ENCODE measurements at places on chromosomes 12 and 14.

DNA sequence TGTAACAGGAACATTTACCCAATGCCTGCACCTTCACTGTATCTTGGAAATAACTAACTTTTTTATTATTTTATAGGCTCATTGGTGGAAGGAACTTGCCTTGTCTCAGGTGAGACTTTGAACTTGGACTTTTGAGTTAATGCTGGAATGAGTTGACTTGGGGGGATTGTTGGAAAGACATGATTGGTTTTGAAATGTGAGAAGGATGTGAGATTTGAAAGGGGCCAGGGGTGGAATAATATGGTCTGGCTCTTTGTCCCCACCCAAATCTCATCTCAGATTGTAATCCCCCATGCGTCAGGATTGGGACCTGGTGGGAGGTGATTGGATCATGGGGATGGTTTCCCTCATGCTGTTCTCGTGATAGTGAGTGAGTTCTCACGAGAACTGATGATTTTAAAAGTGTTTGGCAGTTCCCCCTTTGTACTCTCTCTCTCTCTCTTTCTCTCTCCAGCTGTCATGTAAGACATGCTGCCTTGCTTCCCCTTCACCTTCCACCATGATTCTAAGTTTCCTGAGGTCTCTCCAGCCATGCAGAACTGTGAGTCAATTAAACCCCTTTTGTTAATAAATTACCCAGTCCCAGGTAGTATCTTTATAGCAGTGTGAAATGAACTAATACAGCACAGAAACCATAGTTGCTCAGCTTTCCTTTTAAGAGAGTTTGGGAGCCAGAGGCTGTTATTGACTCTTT, 244.1 kb downstream of the BTG1 start:
- DNase-seq: no peak

DNA sequence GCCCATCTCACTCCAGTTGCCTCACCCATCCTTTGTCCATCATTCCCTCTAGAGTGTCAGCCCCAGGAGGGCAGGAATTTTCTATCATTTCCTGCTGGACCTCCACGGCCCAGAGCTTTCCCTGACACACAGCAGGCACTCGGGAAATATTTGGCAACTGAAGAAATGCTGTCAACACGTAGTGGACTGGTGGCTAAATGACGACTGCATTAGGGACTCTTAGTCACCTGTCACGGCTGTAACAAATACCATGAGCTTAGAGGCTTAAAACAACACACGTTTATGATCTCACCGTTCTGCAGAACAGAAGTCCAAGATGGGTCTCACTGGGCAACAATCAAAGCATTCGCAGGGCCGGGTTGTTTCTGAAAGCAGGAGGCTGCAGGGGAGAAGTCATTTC, 91.3 kb downstream of the PHETA1 start:
- DNase-seq: no peak

DNA sequence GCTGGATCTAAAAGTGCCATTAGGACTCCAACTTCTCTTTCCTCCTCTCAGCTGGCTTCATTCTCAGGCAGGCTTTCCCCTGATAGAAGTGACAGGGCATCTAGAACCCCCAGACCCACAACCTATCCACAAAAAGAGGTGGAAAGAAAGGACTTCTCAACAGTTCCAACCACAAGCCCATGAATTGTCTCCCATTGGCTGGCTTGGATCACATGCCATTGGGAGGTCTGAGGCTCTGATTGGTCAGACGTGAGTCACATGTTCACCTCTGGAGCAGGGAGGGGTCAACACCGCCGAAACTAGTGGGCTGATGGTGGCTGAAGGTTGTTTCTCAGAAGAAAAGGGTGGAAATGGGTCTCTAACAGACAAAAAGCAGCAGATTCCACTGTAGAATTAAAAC, 47.2 kb downstream of the DRAM1 start:
- no peak for DNase-seq

DNA sequence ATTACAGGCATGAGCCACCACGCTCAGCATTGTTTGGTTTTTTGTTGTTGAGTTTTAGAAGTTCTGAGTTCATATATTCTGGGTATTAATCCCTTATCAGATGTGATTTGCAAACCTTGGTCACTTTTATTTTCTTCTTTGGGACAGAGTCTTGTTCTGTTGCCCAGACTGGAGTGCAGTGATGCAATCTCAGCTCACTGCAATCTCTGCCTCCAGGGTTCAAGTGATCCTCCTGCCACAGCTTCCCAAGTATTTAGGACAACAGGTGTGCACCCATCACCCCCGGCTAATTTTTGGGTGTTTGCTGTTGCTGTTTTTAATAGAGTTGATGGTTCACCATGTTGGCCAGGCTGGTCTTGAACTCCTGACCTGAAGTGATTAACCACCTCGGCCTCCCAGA, 11.8 kb downstream of the USP30 start:
- no peak for DNase-seq

DNA sequence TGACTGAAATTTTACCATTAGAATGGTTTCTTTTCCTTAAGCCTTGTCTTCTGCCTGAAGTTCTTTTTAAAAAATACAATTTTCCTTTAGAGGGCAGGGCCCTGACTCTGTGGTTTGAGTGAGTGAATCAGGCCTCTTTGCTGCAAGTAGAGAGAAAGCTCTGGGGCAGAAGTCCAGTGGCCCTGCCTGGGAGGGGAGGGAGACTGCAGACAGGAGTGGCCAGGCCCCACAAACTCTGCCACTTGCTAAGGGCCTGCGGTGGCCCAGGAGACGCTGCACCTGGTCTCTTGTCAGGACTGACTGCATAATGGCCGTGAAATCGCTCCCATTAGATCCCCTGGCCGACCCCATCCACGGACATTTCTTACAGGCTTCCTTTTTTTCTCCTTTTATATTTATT, 25.5 kb downstream of the TSPAN11 start:
- DNase-seq: no peak

DNA sequence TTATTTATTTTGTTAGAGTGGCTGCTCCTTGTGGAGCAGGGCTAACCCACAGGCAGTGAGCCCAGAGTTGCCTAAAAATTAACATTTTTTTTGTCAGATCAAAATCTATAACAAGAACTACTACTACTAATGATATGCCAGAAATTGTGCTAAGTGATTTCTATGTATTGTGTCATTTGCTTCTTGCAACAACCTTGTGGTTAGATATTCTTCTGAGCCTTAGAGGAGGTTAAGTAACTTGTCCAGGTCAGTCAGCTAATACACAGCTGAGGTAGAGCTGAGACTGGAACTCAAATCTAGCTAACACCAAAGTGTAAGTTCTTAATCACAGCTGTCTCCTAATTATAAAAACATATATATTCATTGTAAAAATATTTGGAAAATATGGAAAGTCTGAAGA, 29.8 kb downstream of the CFL2 start:
- DNase-seq: no peak

DNA sequence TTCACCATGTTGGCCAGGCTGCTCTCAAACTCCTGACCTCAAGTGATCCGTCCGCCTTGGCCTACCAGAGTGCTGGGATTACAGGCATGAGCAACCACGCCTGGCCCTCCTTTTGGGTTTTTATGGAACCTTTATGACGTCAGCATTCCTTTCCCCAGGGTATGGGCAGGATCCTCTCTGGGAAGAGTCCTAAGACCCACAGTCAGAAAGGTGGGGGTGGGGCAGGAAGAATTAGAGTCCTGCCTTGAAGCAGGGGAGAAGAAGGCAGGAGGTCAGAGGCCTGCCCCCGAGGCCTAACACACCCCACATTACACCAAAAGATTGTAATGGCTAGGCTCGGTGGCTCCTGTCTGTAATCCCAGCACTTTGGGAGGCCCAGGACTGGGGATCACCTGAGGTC, 30.8 kb upstream of the CDK17 start:
- no peak for DNase-seq

GRCh38 chr14:24848102-24848790, 201.7 kb downstream of the STXBP6 start:
- DNase-seq: no peak

DNA sequence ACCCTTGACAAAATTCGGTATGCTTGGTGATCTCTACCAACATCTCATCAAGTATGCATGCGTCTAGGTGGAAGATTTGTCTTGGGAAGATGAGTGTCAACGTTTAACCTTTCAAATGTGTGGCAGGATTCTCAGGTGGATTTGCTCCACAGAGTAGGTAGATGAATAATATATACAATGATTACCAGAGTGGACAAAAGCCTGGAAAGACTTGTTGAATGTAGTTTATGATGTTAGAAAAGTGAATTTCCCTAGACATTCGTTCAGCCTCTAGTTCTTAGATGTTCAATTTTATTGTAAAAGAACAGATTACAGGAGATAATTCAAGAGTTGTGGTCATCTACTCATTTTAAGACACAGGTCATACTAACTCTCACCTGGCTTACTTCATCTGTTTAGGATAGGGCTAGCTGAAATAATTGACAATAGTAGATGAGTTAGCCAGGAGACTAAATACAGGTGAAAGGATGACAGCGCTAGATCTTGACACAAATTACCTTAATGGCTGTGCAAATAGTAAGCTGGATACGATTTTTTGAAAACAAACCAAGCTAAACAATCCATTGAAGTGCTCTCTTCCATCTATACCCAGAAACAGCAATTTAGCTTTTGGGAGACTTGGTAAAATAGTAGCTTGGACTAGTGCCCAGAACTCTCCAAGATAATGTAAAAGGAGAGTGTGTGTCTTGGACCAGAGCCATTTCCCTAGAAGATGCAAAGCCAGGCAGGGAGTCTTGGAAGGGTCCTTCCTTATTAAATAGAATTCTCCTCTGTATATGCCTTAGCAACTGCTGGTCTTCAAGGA, 168.0 kb downstream of the DACT1 start:
- DNase-seq: peak; percentile 95

DNA sequence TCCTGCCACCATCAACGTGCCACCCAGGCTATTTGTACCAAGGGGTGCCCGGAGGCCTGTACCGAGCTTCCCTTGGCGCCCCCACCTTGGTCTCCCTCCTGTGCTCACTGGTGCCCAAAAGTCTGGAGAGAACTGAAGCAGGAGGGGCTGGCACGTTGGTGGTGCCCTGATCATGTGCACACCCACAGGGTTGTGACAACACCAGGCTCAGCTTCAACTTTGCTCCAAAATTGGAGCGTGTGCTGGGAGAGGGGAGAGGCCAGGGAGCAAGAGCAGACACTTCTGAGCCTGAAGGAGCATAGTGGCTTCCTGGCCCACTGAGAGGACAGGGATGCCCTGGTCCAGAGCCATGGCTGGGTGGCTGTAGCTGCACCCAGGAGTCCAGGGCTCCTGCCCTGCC, 13.0 kb upstream of the LPCAT3 start:
- DNase-seq: no peak

DNA sequence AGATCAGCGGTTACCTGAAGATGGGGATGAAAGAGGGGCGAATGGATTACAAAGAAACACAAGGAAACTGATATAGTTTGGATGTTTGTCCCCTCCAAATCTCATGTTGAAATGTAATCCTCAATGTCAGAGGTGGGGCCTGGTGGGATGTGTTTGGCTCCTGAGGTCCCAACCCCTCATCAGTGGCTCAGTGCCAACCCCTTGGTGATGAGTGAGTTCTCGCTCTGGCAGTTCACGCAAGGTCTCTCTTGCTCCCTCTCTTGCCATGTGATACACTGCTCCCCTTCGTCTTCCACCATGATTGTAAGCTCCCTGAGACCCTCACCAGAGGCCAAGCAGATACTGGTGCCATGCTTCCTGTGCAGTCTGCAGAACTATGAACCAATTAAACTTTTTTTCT, 28.0 kb downstream of the ITGA7 start:
- no peak for DNase-seq

DNA sequence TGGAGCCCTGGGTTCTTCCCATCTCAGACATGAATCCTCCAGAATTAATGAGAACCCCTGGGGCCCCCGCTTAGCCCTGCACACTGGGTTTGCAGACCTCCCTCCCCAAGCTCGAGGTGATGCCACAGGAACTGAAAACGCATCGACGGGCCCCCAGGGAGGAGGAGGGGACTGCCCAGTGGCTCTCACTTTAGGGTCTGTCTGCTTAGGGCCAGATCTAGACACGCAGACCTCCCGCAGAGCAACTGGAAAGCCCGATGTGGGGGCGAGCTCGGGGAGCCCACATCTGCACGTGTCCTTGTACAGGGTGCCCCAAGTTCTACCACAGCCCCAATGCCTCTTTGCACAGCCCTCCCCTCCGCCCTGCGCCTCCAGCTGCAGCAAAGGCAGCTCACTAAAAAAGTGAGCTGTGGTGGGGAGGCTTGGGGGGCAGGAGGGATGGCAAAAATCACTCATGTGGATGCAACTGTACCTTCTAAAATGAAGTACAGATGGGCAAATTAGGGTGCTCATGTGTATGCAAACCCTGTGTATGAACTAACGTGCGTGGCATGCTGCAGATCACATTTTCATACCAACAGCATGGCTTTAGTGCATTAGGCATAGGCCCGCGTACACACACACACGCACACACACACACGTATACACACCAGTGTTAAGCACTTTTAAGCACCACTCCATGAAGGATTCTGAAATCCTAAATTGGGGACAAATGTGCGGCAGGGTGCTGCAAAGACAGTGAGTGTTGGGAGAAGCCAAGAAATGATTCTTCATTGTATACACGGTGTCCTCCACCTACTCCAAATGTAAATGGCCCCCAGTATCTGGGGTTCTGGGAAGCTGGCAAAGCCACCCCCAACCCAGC, 99.9 kb upstream of the MAP1LC3B2 start:
- no peak for DNase-seq

- no peak for DNase-seq
Observed at GRCh38 chr14:89182326-89182725, 234.7 kb downstream of the FOXN3 start.

DNA sequence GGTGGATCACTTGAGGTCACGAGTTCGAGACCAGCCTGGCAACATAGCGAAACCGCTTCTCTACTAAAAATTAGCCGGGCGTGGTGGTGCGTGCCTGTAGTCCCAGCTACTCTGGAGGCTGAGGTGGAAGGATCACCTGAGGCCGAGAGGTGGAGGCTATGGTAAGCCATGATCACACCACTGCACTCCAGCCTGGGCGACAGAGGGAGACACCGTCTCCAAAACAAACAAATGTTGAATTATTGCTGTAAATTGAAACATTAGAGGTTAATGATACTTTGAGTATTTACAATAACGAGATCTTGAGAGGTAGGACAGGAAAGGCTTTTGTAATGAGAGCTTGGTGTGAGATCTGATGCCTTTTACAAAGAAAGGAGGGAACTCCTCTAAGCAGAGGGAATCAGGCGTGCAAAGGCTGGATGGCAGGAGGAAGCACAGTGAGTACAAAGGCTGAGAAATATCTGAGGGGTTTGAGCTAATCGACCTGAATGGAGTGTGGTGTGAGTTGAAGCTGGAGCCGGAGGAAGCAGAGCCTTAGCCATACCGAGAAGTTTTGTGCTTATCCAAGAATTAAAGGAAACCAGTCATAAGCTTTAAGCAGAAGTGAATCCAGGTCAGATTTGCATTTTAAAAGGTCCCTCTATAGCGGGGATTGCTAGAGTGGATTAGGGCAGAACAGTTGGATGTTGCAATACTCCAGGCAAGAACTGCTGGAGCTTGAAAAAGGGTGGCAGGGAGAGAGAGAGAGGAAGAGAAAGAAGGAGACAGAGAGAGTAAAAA, 1.1 kb downstream of the RHNO1 start:
- DNase-seq: no peak

- no peak for DNase-seq
Observed at GRCh38 chr12:96743606-96744005, 163.5 kb upstream of the NEDD1 start.

DNA sequence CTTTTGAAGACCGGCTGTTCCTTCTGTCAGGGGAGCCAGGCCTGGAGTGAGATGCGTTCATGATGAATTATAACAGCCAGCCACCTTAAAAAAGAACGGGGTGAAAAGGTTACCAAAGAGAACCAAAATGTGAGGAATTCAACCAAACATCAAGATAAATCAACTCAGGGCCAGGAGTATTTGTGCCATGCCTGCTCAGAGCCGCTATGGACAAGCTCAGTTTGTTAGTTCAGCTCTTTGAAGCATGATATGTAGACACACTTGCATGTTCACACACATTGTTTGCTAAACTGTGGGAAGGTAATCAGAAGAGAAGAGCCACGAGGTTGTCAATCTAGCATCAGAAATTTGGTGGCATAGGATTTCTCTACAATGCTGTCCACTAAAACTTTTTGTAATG, 367.4 kb upstream of the TBX3 start:
- DNase-seq: no peak

All from COR-L47 (cell line).